ENCODE measurements at places on chromosomes 6 and 20.

DNA sequence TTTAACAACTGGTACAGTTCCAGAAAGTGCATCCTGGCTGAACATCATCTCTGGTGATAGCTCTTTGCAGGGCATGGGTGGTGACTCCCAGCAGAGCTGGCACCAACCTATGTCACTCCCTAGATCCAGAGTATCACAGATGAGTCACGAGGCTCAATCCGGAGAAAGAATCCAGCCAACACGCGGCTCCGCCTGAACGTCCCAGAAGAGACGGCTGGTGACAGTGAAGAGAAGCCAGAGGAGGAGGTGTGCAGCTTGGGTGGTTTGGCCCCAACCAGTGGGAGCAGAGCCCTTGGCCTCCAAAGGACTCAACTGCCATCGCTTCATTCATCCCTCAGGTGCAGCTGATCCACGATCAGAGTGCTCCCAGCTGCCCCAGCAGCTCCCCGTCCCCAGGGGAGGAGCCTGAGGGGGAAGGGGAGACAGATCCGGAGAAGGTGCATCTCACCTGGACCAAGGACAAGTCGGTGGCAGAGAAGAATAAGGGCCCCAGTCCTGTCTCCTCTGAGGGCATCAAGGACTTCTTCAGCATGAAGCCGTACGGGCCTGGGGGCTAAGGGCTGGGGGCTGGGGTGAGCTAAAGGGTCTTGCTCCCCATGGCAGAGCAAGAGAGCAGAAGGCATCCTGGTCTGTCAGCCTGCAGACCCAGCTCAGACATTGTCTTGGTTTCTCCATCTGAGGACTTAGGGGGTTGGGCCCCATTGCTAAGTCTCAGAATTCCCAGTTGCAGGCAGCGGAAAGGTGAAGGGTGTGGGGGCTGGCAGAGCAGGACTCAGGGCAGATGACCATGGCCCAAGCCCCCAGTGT, 27.2 kb downstream of the SLC12A5 start:
- peak; percentile 64 for DNase-seq

DNA sequence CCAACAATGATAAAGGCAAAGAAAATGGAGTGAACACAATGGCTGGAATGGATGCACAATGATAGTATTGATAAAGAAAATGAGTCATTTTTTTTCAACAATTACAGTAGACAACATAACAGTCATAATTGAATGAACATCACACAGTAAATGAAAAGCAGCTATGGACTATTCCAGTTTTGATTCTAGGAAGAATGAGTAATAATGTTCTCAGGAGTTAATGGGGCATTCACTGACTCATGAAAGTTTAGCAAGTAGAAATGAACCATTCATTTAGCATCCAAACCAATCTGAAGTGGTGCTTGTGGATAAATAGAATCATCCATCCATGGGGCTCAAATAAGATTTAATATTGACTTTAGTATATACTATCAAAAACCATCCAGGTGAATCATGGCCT, 1029.5 kb upstream of the GJE1 start:
- DNase-seq: no peak

- DNase-seq: no peak
These were observed 42.8 kb downstream of the MRPL14 start for GRCh38 chr6:44084231-44085014.

DNA sequence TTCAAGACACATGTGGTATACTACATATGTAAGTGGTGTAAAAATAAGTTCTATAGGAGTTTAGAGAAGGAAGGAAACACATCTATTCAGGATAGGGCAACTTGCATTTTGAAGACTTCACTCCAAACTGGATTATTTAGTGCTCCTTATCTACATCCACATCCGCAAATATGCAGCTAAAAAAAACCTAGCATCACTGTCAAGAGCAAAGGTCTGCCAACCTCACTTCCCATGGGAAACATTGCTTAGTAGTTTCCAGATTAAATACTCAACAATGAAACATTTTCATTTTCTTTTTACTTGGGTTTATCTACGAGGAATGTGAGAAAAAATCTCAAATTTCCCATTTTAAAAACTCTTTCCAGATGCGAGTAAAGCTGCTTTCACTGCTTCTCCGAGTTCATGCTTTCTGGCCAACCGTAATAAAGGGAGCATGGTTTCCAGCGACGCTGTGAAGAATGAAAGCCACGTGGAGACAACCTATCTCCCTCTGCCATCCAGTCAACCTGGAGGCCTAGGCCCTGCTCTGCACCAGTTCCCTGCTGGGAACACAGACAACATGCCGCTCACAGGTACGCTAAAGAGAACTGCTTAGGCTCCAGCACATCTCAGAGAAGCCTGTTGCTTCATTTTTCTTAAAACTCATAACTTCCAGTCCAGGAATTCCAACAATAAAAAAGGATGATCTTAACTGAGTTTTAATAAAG, 48.2 kb downstream of the RFX6 start:
- no peak for DNase-seq

GRCh38 chr20:5160882-5161281, 34.1 kb downstream of the CDS2 start:
- no peak for DNase-seq

- DNase-seq: no peak
These were observed 10.9 kb upstream of the ATRN start for GRCh38 chr20:3459881-3460307.

DNA sequence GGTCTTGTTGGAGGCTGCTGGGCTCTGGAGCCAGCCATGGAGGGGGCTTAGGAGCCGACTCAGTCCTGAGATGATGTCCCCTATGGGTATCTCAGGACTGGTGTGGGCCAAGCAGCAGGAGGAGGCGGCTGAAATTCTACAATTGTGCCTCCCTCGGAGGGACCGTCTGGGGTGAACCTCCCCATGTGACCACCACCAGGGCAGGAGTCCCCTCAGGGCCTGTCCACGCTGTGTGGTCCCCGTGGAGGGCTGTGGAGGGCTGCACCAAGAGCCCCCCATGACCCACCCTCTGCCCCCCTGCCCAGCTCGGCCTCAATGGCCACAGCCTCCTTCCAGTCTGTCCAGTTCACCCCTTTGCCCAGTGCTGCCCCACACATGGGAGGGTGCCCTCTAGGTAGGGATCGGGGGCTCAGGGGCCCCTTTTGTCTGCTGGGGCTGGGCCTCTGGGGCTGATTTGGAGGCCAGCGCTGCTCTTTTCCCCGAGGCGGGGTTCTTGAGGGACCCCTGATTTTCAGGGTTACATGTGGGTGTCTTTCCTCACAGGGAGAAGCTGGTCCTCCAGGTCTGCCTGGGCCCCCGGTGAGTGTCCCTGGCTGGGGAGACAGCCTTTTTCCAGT, 1.2 kb downstream of the COL9A3 start:
- DNase-seq: no peak

GRCh38 chr6:166202321-166202733, 34.7 kb upstream of the TBXT start:
- peak; percentile 6 for DNase-seq

- DNase-seq: no peak
These were observed 38.4 kb downstream of the LCA5 start for GRCh38 chr6:79498842-79499241.

GRCh38 chr20:33753763-33754162, 22.0 kb downstream of the ZNF341 start:
- DNase-seq: no peak

GRCh38 chr20:52529826-52530225, 338.2 kb upstream of the ZFP64 start:
- no peak for DNase-seq

DNA sequence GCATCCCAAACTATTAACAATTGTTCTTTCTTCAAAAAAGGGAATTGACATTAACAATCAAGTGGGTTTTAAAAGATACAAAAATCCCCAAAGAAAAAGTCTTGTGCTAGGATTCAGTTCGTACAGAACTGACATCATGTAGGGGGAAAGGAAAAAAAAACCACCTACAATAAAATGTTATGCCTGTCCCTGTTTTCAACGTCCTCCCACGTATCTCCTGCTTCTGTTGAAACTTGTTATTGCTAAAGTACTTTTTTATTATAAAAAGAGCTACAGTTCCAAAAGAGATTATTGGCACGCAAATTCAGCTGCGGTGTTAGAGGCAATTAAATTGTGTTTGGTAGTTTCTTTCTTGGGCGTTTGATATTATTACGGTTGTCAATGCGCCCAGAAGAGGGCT, 102.8 kb upstream of the PHACTR1 start:
- DNase-seq: peak; percentile 58

DNA sequence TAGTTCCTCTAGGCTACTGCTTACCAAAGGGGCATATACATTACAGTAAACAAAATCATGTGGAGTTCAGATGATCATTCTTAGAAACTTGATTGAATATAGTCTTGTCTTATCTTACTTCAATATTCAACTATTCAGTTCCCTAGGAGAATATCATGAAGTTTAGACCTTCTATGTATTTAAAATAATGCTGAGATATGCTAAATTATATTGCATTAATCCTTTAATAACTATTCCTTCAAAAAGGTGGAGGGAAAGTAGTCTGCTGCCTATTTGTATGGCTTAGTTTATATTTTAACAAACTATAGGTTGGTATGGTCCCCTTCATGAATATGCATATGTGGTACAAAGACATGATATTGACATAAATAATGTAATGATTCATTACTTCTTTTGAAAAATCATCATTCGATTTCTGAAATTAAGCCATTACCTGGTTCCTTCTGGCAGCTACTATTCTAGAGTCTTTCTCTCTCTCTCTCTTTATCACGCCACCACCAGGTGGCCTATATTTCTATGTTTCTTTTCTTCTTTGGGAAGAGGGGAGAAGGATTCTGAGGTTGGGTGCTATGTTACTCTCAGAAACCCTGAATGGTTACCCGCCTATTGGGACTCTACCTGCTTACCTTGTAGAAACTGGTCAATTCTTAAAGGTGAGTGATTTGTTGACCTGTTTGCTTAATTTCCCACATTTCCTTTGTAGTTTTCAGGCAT, 855.8 kb downstream of the HACE1 start:
- no peak for DNase-seq

- DNase-seq: no peak
These were observed 26.0 kb downstream of the CEBPB start for GRCh38 chr20:50216543-50217206.

DNA sequence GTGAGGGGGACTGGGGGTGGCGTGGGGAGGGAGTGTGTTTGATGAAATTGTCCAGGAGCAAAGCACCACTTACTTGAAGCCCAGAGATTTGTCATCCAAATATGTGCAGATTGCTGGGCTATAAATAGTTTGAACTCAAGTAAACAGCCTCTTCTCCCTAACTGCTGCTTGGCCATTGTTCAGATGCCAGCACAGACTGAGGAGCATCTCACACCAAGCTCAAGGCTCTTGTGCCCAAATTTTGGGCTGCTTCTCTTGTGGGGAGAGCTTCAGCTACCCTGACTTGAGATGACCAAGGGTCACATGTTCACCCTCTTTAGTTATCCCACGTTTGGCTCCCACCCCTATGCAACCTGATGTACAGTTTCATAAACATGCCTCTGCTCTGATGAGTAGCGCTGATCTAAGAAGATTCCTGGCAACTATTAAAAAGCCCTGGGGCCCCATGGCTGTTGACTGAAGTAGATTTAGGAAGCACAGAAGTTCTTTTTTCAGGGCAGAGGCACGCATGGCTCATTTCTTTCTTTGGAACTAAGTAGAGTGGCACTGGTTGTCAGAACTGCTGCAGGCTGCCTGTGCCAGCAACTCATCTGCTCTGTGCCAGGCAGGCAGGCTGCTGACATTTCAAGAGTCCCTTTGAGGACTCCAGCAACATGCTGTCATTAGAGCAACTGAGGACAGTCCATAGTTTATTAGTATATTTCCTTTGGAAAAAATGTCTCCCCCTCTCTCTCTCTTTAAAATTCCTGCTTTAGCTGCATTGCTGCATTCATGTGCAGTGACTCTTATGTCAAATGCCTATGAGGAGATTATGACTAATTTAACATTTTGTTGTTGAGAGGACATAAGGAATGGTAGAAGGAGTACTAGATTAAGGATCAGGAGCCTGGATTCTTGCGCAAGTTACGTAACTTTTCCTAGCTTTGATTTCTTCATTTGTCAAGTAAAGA, 9.6 kb upstream of the PKIG start:
- peak; percentile 72 for DNase-seq

DNA sequence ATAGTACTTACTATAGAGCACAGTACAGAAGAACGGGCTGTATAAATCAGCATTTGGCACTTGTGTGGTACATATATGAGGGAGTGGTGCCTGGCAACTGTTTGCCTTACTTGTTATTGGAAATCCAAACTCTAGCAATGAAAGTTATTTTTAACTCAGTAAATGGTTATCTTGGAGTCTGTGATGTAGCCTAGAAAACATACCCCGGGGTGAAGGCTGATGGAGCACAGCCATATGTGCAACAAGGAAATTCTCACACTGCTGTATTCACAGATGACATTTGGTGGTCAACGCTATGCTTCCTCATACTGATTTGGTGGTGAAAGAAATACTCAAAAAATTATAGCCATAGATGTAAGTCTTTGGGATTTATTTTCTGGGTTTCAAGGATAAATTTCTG, 807.5 kb upstream of the FLRT3 start:
- no peak for DNase-seq

- no peak for DNase-seq
These were observed 696 bp downstream of the CALHM5 start for GRCh38 chr6:116512111-116512559.

- DNase-seq: no peak
These were observed 275.8 kb upstream of the PRDM1 start for GRCh38 chr6:105810105-105810921.

DNA sequence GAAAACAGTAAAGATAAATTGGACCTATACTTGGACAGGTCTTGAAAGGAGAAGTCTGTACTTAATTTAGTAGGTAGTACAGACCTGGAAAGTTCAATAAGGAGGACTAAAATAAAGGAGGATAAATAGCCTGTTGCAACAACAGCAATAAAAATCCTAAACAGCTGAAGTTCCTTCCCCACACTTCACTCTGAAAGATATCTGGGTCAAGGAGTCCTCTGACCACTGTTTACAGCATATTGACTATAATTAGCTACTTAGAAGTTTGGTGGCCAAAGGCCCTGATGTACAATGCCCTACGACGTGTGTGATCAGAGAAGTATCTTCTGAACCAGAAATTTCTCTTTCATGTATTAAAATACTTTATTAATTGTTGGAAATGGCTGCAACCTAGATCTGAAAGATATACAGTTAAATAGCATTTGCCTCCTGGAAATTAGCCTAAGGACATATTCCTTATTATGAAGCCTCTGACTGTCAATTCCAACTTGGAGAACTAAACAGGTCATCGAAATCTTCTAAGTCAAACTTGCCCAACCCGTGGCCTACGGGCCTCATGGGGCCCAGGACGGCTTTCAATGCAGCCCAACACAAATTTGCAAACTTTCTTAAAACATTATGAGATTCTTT, 82.8 kb downstream of the KIF13A start:
- DNase-seq: no peak

All from putamen (tissue), 1 donor.